ENCODE measurements at places on chromosomes 3 and 15.

DNA sequence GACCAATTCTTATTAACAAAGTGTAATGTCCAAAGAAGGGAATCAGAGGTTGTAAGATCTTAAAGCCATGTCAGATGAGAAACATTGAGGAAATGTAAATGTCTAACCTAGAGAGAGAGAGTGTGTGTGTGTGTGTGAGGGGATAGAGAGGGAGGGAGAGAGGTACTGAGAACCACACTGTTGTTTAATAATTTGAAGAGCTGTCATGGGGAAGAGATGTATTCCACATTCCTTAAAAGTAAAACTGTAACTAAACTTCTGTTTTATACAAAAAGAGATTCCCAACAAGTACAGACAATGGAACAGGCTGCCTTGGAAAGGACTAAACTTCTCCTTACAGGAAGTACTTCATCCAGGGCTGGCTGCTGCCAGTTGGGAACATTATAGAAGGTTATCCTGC is 68.9 kb upstream of the BOC start:
- no peak for DNase-seq

- DNase-seq, result peak; percentile 49
Measured at GRCh38 chr3:46811615-46812236, 51.5 kb downstream of the MYL3 start.

GRCh38 chr3:48415251-48415953 is 14.5 kb downstream of the PLXNB1 start:
- no peak for DNase-seq

DNA sequence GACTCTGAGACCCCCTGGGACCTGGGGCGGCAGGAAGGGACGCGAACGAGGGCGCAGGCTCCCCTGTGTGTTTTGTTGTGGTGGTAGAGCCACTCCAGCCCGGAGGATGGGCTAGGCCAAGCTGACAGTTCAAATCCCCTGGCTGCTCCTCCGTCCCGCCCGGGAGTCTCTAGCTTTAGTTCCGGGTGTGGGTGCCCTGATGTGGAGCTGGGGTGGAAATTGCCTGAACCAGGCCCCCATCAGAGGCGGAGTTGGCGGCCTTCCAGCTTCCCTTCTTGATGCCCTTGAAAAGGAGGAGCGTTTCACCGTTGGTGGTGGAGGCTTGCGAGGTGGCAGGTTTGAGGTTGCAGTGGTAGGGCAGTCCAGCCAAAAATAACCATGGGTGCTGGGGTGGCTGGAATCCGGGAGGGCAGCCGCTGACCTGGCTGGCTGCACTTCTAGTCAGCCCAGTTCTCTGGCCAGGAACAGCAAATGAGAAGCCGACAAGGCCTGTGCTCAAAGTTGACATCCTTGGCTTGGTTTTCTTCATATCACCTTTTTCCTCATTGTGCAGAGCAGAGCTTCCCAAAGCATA is 817 bp downstream of the CLK3 start:
- DNase-seq, result no peak

GRCh38 chr3:126100634-126101301 is 16.8 kb upstream of the SLC41A3 start:
- DNase-seq, result no peak

GRCh38 chr15:100999369-100999768 is 80.2 kb downstream of the LRRK1 start:
- no peak for DNase-seq

GRCh38 chr3:107153981-107154380 is 223.3 kb upstream of the CCDC54 start:
- no peak for DNase-seq

- peak; percentile 13 for DNase-seq
Measured at GRCh38 chr3:150253622-150254021, 154.5 kb upstream of the TSC22D2 start.

DNA sequence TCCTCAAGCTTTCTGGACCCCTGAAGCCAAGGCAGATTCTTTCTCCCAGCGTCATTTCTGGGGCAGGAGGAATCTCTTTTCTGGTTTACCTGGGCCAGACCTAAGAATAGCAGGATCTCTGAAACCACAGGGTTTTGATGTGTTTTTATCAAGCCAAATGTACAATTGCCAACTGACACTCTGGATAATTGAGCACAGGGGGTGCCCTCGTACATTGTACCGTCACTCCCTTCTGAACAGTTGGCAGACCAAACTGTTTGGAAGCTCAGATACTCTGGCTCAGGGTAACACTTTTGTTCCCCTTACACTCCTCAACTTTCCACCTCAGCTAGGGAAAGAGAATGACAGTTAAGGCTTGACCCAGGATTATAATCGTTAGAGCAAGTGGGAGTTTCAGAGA is 49.9 kb downstream of the ASTE1 start:
- no peak for DNase-seq

All from NCI-H510A (cell line).